EH (cell line): ENCODE measurements at places on chromosomes 16 and 17.

DNA sequence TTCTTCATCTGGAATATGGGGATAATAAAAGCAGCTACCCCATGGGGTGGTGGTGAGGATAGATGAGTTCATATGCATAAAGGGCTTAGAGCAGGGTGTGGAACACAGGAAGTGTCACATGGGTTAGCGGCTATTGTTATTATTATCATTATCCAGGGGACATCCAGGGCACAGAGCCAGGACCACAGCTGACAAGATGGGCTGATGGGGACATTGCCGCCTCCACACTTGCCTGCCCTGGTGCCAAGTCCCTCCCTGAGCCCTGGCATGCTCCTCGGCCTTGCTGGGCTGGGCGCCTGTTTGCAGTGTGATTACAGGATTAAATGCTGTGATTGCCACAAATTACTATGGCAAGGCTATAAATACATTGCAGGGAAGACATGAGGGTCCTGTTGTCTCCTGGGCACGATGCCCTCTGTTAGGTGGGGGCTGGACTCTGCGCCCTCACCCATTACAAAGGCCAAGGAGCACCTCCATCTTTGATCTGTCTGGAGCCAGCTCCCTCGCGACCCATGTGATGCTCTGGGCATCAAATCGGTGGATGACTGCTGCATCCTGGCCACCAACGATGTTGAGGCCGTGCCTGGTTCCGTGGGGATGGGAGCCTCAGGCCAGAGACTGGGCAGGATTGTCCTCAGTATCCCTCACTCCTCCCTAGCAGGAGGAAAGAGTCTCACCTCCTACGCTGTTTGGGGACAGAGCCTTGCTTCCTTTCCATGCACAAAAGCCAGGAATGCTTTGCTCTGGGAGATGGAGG, 43.2 kb downstream of the PIMREG start:
- DNase-seq = no peak

DNA sequence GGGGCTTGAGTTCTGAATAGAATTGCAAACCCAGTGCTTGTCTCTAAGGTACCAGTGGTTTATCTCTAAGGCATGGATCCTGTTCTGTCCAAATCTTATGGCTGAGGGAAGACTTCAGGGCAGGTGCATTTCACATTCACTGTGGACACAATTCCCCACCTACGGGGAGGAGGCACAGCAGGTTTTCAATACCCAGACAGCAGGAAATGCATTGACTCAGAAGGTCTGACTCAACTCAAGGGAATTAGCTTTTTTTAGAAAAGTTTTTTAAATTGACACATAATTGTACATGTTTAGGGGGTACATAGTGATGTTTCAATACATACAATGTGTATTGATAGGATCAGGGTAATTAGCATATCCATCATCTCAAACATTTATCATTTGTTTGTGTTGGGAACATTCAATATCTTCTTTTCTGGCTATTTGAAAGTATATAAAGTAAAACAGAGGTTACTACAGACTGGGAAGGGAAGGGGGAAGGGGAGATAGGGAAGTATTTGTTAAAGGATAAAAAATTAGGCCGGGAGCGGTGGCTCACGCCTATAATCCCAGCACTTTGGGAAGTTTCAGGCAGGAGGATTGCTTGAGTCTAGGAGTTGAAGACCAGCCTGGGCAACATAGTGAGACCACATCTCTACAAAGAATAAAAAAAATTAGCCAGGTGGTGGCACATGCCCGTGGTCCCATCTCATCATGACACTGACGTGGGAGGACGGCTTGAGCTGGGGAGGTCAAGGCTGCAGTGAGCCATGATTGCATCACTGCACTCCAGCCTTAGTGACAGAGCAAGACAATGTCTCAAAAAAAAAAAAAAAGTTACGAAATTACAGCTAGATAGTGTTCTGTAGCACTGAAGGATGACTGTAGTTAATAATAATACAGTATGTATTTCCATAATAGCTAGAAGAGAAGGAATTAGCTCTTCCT, 54.9 kb downstream of the RGS9 start:
- DNase-seq = peak; percentile 78

GRCh38 chr17:64615028-64615677, 47.0 kb downstream of the SMURF2 start:
- DNase-seq = peak; percentile 91

DNA sequence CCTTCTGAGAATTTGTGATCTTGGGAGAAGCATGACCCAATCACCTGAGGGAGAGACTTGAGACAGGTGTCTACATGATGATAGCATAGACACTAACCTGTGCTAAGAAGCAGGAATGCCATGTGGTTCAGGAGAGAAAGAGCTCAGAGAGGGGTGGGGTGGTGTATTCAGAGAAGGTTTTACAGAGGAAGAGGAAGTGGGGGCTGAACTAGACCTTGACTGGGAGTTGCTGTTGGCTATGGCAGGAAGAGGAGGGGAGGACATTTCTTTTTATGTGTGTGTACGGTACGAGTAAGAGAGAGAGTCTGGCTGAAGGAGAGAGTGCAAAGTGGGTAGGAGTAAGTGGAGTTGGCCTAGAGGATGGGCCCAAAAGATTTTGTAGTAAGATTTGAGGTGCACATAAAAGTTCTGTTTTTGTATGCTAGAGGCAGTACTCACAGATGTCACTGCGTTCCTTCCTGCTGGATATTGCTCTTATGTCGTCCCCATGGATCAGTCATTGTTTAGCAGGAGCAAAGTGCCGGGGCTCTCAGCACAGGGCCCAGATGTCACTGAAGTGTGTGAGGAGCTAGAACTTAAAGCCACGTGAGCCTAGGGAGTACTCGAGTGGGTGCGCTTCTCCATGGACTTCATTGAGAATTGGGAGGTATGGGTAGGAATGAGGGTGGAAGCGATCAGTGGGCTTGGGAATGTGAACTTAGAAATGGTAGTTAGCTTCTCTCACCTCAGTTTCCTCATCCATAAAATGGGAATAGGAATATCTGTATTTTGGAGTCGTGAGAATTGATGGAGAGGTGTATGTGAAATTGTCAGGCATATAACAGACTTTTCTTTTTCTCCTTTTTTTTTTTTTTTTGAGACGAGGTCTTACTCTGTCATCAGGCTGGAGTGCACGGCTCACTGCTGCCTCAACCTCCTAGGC, 22.1 kb downstream of the SLC7A6 start:
- no peak for DNase-seq

- DNase-seq = peak; percentile 77
These were observed 6.9 kb upstream of the CES3 start for GRCh38 chr16:66954097-66954659.

DNA sequence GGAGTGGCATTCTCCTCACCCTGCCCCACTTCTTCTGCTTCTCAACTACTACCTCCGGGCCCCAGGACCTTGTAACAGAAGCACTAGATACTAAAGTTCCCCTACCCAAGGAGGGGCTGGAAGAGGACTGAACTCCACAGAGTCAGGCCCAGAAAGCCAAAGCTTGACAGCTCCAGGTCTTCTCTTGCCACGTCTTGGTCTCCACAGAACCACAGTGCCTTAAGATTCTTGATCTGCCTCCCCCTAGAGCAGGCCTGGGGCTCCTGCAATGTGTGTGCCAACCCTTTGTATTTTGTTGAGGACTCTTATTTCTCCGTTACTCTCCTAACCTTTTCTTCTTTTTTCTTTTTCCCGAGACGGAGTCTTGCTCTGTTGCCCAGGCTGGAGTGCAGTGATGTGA, 4.0 kb downstream of the SLC16A13 start:
- DNase-seq = no peak

- DNase-seq = no peak
These were observed at the start of gene RAB37 for GRCh38 chr17:74736513-74737298. RAB37 (plus strand) TSS chr17:74737256; CDS start chr17:74737273, 17 bp downstream.

DNA sequence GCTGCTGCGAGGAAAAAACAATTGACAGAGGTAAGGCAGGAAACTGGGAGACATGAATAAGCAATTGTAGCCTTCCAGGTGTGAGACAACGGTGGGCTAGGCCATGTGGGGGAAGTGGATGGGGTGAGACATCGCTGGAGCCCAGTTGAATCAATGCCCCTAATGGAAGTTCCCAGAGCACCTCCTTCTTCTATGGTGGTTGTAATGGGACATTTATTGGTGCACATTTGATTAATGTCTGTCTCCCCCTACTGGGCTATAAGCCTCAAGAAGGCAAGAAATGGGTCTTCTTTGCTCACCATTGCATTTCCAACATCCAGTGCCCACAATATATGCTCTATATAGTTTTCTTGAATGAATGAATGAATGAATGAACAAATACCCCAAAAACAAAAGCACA, 22.7 kb upstream of the CD300E start:
- no peak for DNase-seq
